ENCODE measurements at places on chromosomes 2 and 18.

DNA sequence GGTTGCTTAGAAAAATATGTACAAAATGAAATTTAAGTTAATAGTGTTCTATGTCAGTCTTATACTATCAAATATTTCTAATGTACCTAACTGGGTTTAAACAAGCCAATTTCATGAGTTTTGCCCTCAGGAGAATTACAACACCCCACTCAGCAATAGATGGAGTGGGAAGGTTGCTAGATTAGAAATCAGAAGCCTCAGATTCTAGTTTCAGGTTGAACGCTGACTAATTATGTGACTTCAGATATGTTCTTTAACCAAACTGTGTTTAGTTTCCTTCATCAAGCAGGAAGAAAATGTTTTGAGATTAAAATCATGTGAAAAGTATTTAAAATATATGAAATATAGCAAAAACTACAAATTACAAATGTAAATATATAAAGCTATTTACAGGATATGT is 133.8 kb upstream of the KCNH7 start:
- DNase-seq = no peak

DNA sequence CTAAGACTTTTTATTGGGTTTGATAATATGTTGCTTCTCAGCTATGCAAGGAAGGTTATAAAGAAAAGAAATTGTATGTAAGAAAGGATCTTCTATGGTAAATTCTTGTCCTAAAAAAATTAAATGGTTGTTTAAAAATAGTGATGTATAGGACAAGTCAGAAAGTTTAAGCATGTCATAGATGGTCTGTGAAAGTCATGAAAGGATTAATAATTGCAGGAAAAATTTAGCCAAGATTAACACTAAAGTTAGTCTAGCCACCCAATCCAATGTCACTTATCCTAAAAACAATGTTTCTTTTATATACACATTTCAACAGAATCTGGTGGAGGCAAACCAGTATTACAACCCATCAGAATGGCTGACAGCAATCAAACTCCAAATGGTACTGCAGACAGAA is 1046.7 kb upstream of the SLC39A10 start:
- DNase-seq = no peak

DNA sequence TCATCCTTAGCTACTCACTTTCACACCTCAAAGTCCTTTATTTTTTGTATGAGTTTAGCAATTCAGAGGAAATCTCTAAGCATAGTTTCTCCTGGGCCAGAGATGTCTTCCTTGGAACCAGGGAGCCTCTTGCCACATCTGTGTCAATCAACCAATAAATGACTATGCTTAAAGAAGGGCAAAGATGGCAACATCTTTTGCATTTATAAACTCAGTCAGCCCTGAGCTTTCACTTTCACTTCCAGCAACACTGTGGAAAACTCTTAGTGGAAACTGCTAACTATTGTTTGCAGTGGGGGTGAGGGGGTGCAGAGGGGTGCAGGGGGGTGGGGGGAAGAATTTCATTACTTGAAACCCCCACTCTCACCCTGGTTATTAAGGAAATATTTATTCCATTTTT is 3.4 kb downstream of the ACVR1C start:
- DNase-seq = peak; percentile 10

DNA sequence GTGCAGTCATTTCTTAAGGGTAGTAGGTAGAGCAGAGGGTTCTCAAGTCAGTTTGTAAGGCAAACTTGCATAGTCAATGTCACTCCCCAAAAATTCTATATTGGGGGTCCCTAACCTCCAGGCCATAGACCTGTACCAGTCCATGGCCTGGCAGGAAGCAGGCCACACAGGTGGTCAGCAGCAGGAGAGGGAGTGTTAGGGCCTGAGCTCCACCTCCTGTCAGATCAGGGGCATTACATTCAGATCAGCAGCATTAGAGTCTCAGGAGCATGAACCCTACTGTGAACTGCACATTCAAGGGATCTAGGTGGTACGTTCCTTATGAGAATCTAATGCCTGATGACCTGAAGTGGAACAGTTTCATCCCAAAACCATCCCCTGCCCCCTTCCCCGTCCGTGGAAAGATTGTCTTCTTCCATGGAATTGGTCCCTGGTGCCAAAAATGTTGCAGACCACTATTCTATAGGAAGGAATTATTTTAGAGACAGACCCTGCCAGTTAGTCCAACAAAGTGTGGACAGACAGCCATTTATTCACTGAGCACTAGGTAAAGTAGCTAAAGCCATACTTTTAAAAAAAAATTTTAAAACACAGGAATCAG is 6.7 kb downstream of the COA5 start:
- no peak for DNase-seq

- no peak for DNase-seq
Observed at GRCh38 chr2:16032282-16033031, 92.1 kb downstream of the MYCN start.

DNA sequence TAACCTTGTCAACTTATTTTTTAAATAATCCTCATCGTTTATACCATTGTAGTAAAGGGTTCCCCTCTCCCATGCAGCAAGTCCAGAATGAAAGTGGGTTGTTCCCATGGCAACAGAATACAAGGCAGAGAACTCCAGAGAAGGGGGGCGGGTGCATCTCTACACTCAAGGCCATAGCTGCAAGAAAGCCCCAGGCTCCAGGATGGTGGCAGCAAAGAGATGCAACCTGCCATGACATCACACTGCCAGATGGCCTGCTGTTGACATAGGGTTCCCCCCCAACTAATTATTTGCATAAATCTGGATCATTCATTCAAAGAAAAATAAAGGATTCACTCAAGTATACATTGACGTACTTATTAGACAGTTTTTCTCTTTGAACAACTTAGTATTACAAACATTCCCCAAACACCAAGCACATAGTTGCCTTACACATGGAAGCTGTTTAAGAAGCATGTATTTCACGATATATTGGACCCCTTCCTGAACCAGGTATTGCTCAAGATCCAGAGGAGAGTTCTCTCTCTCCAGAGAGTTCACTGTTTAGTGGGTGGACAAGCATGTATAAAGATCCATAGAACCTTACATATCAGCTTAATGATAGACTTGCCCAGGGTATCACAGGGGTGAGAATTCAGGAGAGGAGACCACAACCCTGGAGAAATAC is 87.4 kb upstream of the KLF7 start:
- no peak for DNase-seq

DNA sequence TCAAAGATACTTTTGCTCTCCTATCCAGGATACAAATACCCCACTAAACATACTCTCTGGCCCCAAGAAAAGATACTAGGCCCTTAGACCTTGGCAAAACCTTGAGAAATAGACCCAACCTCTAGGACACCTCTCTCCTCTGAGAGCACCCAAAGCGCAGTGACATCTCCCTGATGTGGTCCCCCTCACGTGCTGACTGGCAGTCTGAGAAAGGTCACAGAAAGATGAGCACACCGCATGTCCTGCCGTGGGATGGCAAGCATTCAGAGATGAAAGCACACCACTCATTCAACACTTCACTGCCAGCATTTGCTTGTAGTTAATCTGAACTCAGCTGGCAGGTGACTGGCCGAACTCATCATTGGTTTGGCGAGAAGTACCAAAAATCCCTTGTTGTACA is 6.1 kb upstream of the TBC1D8 start:
- no peak for DNase-seq

DNA sequence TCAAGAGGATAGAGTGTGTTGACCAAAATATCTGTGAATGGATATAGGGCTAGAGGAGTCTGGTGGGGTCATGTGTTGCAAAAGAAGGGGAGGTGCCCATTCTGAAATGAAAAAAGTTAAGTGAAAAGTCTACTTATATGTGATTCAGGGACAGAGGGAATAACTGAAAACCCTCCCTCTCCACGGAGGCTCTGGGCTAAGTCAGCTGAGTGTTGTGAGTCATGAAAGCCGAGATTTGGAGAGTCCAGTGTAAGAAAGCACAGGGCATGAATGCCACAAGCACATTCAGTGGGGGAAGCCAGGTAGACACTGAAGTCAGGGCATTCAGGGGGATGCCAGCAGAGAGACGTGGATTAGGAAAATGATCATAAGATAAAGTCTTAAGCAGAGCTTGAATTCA is 871.9 kb downstream of the TSN start:
- DNase-seq = no peak

DNA sequence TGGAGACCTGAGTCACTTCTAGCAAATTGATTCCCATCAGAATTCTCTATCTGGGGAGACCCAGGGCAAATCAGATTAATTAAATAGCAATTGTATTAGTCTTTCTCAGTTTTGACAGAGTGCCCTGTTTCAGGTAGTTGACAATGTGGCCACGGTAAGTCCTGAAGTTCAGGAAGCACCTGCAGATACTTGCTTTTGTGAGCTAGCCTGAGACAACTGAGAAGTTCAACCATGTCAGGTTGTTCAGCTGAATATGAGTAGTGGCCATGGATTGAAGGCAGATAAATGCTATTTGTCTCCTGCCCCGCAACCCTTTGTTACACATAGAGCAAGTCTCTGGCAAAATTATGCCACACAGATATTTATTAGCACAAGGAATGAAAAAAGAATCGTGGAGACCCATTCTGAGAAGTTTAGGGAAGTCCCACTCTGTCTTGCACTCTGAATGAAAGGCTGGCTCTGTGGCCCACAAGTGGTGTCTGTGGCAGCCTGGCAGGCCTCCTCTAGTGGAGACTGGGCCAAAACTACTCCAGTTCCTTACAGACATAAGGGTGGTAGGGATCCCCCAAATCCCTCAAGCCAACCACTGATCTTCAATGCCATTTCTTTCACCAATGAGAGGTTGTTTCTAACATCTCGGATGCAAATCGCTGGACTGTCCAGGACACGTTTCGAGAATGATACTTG is 61.3 kb downstream of the POU3F3 start:
- no peak for DNase-seq

- no peak for DNase-seq
Observed at GRCh38 chr2:43563679-43564078, 32.2 kb downstream of the THADA start.

DNA sequence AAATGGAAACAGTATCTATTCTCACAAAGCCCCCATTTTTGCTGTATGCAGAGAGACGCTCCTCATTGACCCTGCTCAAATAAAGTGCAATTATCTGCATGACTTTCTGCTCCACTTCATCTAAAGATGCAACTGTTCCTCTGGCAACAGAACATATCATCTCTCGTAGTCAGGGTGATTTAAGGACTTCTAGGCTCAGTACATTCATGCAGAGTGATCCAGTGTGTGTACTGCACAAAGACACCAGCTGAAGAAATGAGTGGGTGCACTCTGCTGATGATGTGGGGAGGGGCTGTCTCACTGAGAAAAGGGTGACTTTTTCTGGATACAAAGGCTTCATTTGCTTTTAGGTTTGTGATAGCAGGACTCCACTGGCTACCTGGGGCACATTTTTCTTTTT is 355.2 kb downstream of the GALNT13 start:
- no peak for DNase-seq

DNA sequence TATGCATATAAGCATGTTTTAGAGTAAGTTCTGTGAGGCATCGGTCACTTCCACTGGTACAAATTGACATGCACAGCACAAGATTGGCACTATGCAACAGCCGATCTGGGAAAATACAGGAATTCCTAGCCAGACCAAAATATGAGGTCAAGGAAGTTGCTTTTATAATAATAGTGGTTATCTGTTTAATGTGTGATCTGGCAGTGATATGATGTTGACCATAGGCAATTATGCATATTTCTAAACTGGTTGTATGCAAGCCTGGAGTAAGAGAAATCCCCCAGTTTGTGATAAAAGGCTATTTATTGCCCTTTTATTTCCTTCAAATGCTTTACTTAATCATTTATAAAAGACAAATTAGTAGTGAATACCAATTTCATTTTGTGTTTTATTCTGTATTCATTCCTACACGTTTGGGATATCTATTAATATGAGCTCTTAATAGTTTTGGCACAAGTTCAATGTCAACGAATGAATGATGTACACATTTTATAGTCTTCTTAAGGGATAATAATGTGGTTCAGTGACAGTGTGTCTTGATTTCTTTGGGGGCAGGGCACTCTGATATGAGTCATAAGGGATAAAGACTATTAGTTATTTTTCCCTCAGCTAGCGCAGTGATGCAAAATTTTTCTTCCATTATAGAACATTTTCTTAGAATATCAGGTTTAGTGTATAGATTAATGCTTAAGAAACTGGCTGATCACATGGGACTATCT is 34.7 kb upstream of the ZEB2 start:
- DNase-seq = no peak

- no peak for DNase-seq
Observed at GRCh38 chr2:131039535-131039907, 53.7 kb downstream of the FAM168B start.

- DNase-seq = no peak
Observed at GRCh38 chr18:24033641-24034412, 19.3 kb downstream of the TTC39C start.

Data from CD4-positive, alpha-beta T cell treated with Interleukin-6 at 100 ng/mL for 8 hours (primary cell).